ENCODE measurements at places on chromosomes 4 and X.

DNA sequence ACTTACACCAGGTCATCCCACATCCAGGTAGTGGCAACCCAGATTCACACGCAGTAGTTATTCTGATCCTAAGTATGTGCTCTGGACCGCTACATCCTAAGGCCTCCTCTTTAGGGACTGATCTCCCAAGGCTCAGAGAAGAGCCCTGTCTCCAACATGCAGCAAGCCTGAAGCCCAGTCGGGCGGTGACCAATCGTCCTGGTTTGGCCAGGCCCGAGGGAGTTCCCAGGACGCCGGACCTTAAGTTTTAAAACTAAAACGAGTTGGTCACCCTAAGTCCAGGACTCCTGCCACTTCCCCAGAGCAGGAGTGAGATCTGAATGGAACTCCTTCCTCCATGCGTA is 385 bp downstream of the LYAR start:
- no peak for DNase-seq

GRCh38 chr4:104848597-104849225 is 298.0 kb upstream of the TET2 start:
- DNase-seq: no peak

GRCh38 chr4:177948853-177949252 is 506.6 kb upstream of the AGA start:
- DNase-seq: no peak

DNA sequence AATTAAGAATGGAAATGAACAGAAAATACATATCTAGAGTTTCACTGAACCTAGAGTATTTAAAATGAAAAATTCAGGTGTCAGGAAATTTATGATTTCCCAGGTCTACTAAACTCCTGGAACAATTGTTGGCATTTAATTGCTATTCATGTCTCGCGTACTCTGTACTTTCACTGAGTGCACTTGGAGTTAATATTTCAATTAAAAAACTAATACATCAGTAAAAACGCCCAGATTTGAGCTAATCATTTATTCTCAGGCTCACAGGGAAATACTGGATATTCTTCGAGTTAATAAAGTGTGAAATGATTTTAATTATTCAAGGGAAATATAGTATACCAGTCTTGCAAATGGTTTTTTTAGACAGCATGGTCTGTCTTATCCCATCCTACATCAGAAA is 125.9 kb downstream of the CHRNA9 start:
- DNase-seq: no peak

DNA sequence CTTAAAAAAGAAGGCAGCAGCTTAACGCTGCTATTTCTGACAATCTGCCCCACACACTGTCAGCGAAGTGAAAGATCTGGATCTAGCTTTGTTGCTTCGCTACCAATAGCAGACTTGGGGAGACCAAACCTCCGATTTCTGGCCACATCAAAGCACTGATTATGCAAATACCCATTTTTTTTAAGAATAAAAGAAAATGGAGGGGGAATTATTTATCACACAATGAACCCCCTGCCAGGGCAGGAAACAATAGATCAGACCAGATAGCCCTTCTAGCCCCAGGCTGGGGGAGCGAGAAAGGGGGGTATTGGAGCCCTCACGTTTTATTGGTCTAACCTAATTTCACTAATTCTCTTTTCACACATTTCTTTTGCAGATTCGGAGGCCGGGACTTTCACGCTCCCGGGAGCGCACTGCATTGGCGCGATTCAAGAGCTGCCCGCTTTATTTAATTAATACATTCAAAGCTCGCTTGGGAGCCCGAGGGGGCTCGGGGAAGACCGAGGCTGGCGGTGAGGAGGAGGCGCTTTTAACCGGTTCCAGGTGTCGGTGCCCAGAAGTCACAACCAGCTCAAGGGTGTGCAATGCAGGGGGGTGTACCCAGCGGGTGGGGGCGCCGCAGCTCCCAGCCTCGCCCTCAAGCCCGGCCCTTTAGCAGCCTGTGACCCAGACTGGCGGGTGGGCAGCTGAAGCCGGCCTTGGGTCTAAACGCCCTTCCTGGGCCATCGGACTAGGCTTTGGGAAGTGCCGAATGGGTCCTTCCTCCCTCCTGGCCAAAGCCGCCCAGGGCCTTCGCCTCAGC is 5.5 kb downstream of the NEUROG2 start:
- no peak for DNase-seq

GRCh38 chr4:120218981-120219380 is 152.3 kb upstream of the MAD2L1 start:
- DNase-seq: no peak

- DNase-seq: no peak
Observed at GRCh38 chrX:80817002-80817401, 7.3 kb upstream of the BRWD3 start.

DNA sequence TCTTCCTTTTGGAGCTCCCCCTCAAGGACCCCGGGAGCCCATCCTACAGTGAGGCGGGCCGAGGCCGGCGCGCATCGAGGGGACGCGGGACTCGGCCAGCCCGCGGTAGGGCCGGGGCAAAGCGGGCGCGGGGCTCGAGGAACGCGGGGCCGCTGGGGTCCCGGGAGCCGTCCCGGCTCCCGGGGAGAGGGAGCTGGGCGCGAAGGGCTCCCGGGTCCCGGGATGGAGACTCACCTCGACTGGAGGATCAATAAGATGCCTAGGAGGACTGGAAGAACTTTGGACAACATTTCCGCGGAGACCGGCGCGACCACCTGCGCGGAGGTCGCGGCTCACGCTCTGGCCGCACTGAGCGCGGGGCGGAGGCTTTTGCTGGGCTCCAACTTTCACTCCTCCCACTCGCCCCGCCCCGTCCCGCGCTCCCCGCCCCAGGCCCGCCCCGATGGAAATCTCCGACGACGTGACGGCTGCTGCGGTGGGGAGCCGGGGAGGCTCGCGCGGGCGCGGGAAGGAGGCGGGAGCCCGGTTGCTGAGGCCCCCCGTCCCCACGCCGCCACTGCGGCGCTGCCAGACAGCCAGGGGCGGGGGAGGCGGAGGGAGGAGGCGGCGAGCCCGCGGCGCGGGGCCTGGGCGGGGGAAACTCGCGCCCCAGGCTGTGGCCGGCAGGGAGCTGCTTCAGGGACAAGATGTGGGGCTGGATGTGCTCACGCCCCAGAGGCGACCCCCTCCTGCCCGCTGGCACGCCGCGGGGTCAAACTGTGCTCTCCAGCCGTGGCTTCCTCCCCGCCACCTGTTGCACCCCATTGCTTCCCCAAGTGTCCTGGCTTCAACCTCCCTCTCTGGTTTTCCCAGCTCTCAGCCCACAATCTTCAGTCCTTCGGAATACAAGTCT is at the start of gene GABRE:
Gene GABRE (minus strand): TSS at position 341 of the 892 bp plus-strand sequence. CDS start 51 bp downstream, at position 290.
- DNase-seq: peak; percentile 34

DNA sequence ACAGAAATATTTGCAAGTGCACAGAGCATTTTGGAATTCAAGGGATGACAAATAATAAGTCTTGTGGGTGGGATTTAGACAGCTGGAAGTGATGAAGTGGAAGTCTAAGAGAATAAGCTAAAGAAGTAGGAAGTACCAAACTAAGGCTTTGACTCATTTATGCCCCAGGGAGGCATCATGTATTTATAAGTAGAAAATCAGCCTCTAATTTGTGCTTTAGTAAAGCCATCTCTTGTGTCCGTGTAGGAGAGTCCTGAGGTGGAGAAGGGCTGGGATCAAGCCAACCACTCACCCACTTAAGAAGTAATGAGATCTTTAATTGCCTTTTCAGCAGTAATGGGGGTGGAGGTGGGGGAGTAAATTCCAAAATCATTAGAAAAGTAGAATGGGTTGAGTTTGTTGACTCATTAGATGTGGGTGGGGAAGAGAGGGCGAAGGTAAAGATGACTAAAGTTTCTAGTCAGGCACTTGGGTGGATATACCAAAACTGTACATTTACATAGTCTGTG is 356.7 kb downstream of the STIM2 start:
- no peak for DNase-seq

DNA sequence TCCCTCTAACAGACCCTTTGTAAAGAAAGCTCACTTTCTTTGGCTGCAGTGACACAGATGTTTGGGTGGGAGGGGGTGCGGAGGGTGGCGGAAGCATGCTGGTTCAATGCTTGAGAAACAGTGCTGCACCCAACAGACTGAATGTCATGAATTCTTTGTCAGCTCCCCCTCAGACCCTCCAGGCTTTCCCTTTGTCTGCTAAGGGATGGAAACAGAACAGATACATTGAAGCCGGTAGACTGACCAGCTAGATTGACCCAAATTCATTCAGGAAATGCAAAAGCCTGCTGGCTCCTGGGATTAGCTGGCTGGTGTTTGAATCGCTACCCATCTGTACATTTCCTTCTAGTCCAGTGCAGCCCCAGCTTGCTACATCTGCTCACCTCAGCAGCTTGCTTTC is 90.8 kb upstream of the PAK3 start:
- DNase-seq: no peak

GRCh38 chr4:33772582-33772981 is 2471.7 kb downstream of the ARAP2 start:
- no peak for DNase-seq

- no peak for DNase-seq
Observed at GRCh38 chrX:968148-968965, 244.1 kb downstream of the CRLF2 start.

- DNase-seq: no peak
Observed at GRCh38 chrX:19183761-19184477, 61.7 kb upstream of the ADGRG2 start.

- DNase-seq: no peak
Observed at GRCh38 chrX:1946974-1947373, 332.1 kb downstream of the ASMT start.

DNA sequence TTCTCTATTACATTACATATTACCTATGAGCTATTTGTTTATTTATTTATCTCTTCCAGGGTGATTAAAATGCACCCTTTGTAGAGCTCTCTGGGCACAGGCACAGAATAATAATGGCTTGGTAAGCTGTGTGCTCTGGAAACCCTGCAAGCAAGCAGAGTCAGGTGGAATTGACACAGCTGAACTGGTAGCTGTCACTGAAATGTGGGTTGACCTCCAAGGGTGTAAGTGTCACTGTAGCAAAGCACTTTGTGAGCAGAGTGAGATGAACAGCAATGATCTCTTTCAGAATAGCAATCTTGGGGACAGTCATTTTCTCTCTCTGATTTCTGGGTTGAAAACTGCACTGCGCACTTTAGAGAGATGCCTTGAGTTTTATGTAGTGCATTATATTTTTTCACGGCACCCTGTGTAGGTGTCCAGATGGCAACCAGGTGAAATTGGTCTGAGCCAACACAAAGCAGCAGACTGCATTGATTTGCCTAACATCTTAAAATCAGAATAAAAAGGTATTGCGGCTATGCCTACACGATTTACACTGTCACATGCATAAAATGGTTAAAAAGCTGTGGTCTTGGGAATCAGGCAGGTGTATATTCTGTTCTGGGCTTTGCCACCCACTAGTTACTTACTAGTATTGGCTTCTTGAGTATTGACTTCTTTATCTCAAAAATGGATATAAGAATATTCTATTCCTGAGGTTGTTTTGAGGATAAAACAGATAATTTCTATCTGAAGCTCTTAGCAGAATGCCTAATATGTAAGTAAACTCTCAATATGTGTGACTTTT is 450.3 kb downstream of the RAPGEF2 start:
- DNase-seq: no peak

GRCh38 chr4:159497936-159498335 is 395.1 kb downstream of the RAPGEF2 start:
- DNase-seq: no peak

- no peak for DNase-seq
Observed at GRCh38 chrX:65999563-66000148, 40.2 kb downstream of the VSIG4 start.

DNA sequence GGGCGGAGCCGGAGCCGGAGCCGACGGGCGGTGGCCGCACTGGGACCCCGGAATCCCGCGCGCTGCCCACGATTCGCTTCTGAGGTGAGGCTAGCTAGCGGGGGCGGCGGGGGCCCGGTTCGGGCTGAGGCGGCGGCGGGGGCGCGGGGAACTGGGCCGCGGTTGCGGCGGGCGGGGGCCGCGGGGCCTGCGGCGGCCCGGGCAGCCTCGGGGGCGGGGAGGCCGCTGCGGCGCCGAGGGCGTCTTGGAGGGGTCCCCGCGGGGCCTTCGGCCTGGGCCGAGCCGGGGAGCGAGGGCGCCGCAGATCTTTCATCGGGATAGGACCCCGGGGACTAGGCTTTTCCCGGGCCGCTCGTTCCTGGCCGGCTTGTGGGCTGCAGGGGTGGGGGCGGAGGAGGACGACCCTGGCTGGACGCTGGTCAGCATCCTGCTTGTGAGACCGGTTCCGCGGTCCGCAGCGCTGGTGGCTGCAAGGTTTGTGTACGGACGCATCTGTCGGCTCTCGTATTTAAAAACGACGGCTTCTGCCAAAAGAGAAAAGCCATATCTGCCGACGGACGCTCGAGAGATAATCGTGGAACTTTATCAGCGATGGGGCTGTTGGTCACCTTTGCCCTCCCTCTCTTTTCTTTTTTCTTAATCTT is 419 bp downstream of the ADD1 start:
- no peak for DNase-seq
